Skin of body (tissue), 3 donors: ENCODE measurements at places on chromosomes 5 and 9. TPM values are rescaled to one million over a fixed set of nuclear protein-coding genes. Genes with fewer than 3 reads are reported as not detected.

The PCDHA9 gene
- total RNA-seq: 0.30 TPM

The KCNV2 gene
- not detected for total RNA-seq

The LCN10 gene
- total RNA-seq: not detected

The PRRC2B gene
- 78.8 TPM for total RNA-seq

The WDR36 gene
- total RNA-seq: 33.7 TPM

The KCNN2 gene
- total RNA-seq: 3.5 TPM

The MYOZ3 gene
- 3.1 TPM for total RNA-seq

The CDC26 gene
- total RNA-seq: 23.6 TPM

The FRMPD1 gene
- 2.1 TPM for total RNA-seq

The TAF11L5 gene
- total RNA-seq: not detected

The CCDC183 gene
- 0.59 TPM for total RNA-seq

The PSD2 gene
- 0.20 TPM for total RNA-seq

The ECM2 gene
- total RNA-seq: 77.1 TPM

The IL9 gene
- total RNA-seq: not detected

The CCL27 gene
- total RNA-seq: 7.6 TPM

The LCP2 gene
- 10.2 TPM for total RNA-seq

The DMGDH gene
- total RNA-seq: 3.3 TPM

The CXCL14 gene
- total RNA-seq: 288 TPM

The N4BP3 gene
- total RNA-seq: 4.6 TPM

The KIAA1191 gene
- total RNA-seq: 41.9 TPM
